ENCODE measurements at places on chromosomes 2 and 18.
A peak's percentile ranks its signal among the peaks of the same experiment; 100 is the strongest.

GRCh38 chr2:26778507-26778906, 7.3 kb upstream of the CENPA start:
- DNase-seq = no peak

DNA sequence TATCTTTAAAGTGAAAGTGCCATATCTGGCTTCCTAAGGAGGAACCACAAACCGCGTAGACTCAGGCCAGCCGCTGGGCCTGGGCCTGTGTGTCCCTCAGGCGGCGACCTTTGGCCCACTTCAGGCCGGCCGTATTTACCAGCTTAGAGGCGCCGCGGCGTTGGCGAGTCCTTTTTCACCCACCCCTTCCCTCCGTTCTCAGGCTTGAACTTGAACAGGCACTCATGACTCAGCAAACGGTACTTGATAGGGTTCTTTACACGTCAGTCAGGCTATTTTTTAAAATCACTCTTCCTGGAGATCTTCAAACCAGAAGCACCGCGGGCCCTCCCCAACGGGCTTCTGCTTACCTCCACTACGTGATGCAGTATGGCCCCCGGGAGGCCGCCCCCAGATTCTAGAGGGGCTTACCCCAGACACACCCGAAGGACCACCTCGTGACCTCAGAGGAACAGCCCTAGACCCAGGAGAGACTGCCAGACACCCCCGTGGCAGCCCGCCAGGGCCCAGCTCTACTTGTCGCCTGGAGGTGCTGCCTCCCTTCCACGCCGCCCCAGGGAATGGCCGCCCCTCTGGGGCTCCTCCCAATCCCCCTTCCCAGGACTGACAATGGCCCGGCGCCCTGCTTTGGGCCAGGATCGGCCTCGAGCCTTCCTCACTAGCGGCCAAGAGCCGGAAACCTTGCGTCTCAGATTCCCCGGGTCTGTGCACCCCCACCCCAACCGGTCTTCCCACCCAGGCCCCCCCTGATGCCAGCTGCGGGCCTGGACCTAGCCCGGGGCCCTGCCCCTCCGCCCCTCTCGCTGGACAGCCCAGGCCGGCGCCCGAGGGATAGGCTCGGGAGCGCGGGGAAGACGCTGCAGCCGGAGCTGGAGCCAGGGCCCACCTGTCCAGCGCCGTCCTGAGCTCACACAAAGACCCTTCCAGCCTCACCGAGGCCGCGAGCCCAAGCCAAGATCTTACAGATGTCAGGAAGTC, 33.8 kb upstream of the IMPA2 start:
- peak; percentile 95 for DNase-seq

GRCh38 chr2:128172191-128172590, 81.2 kb downstream of the UGGT1 start:
- DNase-seq = no peak

DNA sequence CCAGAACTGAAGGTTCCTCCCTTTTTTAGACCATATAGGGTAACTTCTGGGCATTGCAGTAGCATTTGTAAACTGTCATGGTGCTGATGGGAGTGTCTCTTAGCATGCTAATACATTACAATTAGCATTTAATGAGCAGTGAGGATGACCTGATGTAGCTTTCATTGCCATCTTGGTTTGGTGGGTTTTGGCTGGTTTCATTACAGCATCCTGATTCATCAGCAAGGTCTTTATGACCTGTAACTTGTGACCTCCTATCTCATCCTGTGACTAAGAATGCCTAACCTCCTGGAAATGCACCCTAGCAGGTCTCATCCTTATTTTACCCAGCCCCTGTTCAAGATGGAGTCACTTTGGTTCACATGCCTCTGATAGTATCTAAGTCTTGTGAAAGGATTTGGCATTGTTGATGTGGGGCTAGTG, 159.0 kb downstream of the TMX3 start:
- no peak for DNase-seq

DNA sequence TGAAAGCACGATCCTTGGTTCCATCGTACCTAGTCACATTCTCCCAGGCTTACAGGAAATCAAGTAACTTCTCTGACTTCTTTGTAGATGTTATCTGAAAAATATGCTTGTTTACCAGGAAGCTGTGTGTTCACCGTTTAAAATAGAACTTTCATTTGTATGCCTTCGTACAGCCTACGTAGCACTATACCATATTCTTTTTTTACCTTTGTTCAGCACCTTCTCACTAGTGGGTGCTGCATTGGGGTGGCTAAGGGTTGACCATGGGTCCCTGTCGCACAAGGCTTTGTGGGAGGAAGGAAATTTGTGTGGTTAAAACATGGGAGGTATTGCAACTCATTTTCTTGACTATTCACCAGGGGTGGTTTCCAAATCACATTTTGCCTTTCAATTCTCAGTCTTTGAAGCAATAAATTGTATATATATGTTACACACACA, 16.6 kb downstream of the MALT1 start:
- DNase-seq = no peak
